ENCODE measurements at places on chromosomes 16 and 17.
A peak's percentile ranks its signal among the peaks of the same experiment; 100 is the strongest.

DNA sequence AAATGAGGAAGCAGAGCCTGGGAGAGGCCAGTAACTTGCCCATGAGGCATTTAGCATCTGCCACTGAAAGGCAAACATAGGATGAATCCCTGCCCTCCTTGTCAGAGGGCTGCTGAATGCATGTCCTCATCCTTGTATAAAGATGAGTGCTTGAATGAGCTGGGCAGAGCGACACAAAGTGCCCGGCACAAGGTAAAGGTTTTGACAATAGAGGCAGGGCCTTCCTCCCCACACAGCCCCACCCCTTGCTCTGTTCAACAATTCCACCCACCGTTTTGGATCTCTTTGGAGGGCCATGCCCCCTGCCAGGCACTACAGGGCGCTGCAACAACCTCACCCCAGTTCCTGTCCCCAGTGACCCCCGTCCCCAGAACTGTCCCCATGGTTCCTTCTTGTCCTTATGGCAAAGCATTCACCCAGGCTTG lies 1.4 kb upstream of the KRT19 start:
- no peak for DNase-seq

DNA sequence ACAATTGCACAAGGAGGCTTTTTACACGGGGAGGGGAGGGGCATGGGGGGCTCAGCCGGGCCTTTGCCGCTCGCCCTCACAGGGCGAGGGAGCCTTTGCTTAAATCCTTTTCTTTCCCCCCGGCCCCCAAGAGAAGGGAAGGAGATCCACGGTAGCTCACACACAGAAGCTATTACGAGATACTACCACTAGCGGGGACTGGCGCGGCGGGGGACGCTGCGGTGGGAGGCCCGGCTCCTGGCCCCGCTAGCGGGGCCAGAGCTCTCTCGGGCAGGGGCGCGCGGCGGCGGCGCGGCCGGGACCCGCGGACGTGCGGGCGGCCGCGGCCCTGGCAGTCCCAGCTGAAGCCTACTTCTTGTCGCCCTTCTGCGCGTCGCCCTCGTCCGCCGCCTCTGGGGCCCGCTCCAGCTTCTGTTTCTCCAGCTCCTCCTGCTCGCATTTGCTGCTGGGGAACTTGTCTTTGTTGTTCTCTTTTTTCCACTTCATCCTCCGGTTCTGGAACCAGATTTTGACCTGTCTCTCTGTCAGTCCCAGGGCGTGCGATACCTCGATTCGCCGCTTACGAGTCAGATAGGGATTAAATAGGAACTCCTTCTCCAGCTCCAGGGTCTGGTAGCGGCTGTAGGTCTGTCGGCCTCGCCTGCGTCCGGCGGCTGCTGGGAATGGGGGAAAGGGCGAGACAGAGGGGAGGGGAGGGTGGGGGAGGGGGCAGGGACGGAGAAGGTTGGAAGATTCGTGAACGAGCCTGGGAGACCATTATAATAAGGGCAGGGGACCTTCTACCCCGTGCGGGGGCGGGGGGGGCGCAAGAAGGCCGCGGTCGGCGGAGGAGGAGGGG lies 2.0 kb downstream of the HOXB8 start:
- peak; percentile 62 for DNase-seq

- DNase-seq, result no peak
Observed at GRCh38 chr16:86610779-86611524, 32.6 kb downstream of the FOXL1 start.

- peak; percentile 33 for DNase-seq
Observed at GRCh38 chr17:48352630-48353029, 77.4 kb downstream of the SKAP1 start.

- peak; percentile 5 for DNase-seq
Observed at GRCh38 chr17:8803531-8804420, 4.6 kb upstream of the MFSD6L start.

DNA sequence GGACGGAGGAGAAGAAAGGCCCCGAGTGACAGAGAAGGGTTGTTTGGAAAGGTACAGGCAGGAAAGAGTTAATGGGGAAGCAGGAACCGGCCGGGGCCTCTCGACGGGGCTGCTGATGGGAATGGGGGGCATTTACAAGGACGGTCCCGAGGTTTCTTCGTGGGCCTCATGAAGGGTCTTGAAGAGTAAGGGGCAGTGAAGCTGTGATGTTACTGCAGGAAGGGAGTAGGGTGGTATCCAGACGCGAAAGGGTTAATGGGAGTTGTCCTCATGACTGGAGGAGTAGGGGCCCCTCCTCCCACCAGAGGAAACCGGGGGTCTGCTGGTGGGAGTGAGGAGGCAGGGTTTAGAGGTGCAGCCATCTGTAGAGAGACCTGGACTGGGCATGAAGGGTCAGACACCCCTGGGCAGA lies 481 bp downstream of the PDK2 start:
- DNase-seq, result peak; percentile 11

GRCh38 chr16:50879873-50880695 lies 138.2 kb downstream of the CYLD start:
- no peak for DNase-seq

DNA sequence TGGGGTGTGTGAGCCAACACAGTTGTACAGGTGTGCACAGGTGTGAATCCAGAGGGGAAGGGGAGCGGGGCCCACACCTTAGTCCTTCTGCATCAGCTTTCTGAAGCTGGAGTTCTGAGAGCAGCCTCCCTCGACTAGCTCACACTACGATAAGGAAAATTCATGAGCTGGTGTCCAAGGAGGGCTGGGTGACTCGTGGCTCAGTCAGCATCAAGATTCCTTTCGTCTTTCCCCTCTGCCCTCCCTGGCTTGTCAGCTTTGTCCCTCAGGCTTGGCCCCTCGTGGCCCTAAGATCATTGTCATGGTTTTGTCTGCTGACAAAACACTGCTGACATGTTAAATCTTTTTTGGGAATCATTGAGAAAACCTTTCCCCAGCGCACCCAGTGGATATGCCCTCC lies 47.5 kb downstream of the OR1D5 start:
- no peak for DNase-seq

DNA sequence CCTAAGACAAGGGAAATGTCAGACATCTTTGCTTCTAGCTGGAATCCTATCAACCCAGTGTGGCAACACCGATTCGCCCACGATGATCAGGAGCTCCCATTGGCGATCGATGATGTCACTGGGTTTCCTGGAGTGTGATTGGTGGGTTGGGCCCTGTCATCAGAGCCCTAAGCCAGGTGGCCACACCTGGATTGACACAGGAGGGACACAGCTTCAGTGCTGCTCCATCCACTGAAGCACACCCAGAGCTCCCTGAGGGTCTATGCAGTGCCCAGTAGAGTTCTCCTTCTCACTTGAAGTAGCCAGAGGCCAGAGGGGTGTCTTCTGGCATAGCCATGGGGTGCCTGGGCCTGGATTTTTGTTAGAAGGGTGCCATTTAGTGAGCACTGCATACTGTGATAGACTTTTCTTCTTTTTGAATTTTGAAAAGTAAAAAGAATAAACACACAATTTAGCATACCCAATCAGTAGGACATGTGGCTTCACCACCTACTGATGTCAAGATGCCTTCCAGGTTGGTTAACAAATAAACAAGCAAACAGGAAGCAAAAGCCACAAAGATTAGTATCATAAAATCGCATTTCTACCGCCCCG lies 77.6 kb downstream of the CMIP start:
- DNase-seq, result no peak

- no peak for DNase-seq
Observed at GRCh38 chr16:85826686-85827247, 27.3 kb downstream of the COX4I1 start.

GRCh38 chr17:45274033-45274432 lies 12.1 kb upstream of the SPATA32 start:
- DNase-seq, result no peak

DNA sequence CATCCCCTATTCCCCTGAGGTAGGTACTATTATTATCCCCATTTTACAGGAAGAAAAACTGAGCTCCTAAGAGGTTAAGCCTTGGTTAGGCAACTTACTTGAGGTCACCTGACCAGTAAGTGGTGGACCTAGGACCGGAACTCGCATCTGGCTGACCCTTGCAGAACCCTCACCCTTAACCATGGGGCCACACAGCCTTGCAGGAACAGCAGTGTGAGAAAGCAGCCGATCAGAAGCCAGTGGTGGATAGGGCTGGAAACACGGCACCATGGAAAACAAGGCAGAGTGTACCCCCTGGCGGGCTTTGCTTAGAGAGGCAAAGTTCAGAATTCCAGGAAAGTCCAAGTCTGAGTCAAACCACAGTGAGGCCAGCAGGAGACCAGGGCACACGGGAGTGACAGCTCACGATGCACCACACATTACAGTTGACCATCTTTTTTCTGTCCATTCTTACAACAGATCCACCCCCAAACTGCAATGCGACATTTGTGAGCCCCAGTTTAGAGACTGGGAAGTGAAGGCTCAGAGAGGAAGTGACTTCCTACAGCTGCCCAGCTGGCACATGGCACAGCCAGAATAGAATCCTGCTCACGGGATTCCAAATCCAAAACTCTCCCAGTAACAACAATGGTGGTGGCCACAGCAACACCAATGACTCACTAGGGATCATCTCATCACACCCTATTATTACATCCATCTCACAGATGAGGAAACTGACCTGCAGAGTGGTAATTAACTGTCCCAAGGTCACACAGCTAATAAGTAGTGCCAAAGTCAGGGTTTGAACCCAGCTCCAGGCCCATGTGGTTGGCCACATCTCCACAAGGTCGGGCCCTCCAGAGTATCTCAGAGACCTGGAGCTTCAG lies 20.3 kb downstream of the KIFC3 start:
- no peak for DNase-seq

DNA sequence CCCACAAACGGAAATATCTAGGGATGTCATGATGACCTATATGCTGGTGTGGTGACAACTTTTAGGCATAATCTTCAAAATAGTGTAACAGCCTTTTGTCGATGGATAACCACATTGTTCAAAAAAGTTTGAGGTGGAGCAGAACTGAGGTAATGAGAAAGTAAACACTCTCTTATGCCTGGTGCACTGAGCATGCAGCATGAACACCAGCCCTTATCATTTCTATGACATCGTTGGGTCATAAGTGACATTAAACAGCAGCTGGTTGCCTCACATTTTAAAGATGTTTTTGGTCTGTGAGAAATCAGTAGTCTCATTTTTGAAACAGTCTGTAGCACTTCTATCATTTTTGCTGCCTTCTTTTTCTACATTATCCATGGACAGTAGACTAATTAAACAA lies 1.8 kb downstream of the KRT23 start:
- no peak for DNase-seq

DNA sequence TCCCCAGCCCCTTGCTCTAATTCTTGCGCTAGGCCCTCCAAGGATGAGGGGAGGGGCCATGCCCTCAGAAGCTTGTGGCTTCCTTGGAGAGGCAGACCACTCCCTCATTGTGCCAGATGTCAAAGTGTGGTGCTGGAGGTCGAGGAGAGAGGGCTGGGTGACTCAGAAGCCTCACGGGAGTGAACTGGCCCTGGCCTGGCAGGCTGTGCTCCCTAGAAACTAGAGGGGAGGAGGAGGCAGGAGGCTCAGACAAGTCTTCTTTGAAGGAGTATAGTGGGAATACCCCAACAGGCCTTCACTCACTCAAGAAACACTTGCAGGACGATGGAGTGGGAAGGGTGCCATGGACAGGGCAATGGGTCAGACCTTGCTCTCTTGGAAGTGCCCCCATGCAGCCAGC lies 18.5 kb downstream of the ANKRD40 start:
- no peak for DNase-seq

DNA sequence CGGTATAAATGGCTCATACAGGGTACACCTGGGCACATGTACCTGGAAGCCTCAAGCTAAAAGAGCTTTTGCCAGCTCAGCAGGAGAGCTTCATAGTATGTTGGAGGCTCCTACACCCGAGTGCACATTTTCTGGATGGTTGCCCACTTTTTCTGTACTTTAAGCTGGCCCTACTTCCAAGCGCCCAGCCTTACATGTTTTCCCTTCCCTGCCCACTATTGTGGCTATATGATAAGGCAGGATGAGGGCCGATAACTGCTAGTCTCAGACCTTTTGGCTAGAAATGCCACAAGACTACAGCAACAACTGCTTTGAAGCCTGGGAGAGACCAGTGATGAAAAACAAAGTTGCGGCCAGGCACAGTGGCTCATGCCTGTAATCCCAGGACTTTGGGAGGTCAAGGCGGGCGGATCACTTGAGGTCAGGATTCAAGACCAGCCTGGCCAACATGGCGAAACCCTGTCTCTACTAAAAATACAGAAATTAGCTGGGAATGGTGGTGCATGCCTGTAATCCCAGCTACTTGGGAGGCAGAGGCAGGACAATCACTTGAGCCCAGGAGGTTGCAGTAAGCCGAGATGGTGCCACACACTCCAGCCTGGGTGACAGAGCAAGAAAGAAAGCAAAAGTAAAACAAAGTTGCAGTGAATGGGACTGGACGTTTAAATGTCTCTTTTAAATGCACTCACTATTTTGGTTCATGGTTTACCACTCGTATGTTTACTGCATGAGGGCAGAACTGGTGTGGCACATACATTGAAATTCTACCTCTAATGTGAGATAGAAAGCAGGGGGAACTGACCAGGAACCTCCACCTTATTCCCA lies 14.2 kb upstream of the MARCHF10 start:
- DNase-seq, result no peak

DNA sequence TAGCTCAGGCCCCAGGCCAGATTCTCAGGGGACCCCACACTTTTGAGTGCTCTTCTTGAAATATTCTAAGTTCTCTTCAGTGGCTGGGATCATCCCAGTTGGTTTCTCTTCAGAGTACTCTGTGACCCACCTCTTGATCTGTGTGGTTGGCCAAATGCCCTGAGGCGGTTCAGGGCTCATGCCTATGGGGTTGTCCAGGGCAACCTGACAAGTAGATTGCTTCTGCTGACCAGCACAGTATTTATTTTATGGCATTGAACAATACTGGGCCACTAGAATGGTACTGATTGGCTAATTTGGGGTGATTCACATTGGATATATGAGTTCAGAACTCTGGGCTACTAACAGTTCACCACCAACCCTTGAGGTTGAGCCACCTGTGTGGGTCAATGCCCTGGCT lies 7.4 kb upstream of the GOSR2 start:
- no peak for DNase-seq

DNA sequence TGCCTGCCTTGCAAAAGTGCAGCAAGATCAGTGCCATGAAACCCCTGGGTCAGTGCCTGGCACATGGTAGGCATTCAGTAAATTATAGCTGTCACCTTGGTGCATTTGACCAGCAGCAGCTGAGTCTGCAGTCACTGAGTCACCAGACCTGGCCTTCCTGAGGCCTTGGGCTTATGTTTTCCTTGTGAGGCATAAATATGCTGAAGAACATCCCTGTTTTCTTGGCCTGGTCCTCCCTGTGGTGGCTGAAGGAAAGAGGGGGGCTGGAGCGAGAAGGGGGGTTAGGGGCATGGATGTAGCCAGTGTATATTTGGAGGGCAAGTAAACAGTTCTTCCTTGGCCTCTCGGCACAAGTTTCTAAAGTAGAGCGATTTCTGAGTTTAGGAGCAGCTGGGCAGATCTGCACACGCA lies 26.5 kb downstream of the EPN2 start:
- DNase-seq, result no peak

DNA sequence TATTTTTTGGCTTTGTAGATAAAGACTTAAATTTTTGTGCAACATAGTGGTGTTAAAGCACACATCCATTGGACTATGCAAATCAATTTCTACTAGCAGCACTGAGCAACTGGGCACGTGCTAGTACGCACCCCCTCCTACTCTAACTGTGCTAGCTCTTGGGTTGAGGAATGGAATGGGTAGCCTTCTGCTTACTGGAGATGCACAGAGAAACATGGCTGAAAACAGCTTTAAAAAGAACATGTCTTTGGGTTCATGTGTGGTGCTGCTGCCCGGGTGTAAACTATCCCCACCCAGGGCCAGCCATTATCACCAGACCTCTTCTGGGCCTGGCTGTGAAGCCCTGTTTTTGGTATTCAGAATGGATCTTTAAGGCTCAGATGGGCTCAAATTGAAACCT lies 7.3 kb downstream of the ESRP2 start:
- no peak for DNase-seq

- peak; percentile 19 for DNase-seq
Observed at GRCh38 chr17:18362698-18363100, 651 bp downstream of the SHMT1 start.
